Left colon (tissue), 2 donors: ENCODE measurements at places on chromosomes 2 and 18. TPM values are rescaled to one million over a fixed set of nuclear protein-coding genes. Genes with fewer than 3 reads are reported as not detected.

The CPO gene
- not detected for total RNA-seq

The RAPGEF4 gene
- 1.2 TPM for total RNA-seq

The RAB17 gene
- 59.2 TPM for total RNA-seq

The HNRNPLL gene
- 43.3 TPM for total RNA-seq

The TWIST2 gene
- 4.2 TPM for total RNA-seq

The CCDC121 gene
- total RNA-seq = 2.5 TPM

The SAG gene
- total RNA-seq = not detected

The EMX1 gene
- total RNA-seq = 1.5 TPM

The BCS1L gene
- 30.2 TPM for total RNA-seq

GRCh38 chr2:148546270-148546669 is 98.3 kb upstream of the EPC2 start:
- DNase-seq = no peak

DNA sequence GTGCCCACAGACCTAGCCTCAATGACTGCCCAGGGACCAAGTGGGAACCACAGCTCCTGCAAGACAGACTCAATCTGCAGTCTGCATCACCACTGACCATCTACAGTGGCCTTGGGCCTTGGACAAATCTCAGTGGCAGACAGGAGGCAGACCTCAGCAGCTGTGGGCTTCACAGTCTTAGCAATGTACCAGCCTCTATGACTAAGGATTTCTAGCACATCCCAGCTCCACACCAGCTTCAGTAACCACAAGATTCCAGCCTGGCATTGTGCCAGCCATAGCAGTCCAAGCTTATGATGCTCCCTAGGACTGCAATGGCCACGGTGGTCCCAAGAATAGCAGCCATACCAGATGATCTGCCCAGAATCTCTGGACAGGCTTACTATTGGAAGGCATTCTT is 19.6 kb upstream of the WDR75 start:
- DNase-seq = no peak

DNA sequence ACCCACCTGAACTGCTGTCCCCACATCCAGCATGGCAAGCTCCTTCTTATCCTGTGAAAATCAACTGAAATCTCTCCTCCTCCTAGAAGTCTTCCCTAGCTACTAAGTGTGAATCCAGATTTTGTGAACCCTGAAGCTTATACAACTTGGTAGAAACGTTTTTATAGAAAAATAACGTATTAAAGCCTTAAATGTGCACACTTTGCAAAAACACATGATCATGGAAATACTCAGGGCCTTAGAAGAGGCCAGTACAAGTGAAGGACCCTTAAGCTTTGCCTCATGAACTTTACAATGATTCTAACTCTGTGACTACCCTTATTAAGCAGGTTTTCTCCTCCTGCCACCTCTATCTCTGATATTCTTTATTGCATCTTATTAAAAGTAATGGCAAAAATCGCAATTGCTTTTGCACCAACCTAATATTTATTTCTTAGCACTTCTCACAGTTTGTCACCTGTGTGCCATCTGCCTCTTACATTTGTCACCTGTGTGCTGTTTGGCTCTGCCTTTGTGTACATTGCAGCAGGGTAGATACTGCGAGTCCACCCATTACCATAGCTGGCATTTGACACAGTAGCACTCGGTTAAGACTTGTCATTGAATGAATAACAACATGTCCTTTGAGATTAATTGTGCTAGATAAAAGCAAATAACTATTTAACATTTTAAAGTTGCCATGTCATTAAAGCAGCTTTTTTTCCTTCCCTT is 42.2 kb downstream of the FRZB start:
- peak; percentile 26 for DNase-seq

- DNase-seq = no peak
Observed at GRCh38 chr2:237500681-237501424, 13.8 kb downstream of the MLPH start.

GRCh38 chr18:42092848-42093247 is 137.8 kb downstream of the PIK3C3 start:
- no peak for DNase-seq

GRCh38 chr18:43130716-43131260 is 15.3 kb upstream of the RIT2 start:
- no peak for DNase-seq

DNA sequence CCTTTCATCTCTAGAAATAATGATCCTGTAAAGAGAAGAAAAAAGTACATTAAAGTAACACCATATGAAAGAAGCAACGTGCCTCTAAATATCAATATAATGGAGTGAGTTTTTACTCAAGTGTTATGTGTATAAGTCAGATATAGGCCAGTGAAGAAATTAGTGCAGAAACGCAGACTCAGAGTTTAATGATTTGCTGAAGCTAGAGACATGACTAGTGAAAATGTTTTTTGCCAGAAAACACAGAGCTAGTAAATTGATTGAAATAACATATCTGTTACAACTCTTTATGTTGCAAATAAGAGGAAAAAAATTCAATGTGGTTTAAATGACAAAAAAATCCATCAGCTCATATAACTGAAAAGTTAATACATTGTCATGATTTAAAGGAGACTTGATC is 217.2 kb upstream of the NXPH2 start:
- DNase-seq = no peak

GRCh38 chr18:23189099-23189498 is 53.8 kb downstream of the CABLES1 start:
- DNase-seq = no peak

DNA sequence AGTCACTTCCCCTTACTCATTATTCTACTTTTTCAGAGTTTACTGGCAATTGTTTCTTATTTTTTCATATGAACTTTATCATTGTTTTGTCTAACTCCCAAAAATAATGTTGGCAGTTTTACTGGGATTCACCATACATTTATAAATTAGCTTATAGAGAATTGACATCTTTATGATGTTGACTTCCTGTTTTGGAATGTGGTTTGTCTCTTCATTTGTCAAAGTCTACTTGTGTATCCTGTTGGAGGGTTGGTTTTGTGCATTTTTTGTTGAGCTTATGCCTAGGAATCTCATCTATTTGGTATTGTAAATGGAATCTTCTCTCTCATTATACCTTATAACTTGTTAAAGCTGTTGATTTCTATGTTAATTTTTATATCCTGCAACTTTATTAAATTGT is 16.4 kb downstream of the EPC2 start:
- no peak for DNase-seq

GRCh38 chr2:190528521-190529001 is 6.0 kb downstream of the NEMP2 start:
- DNase-seq = no peak

- no peak for DNase-seq
Observed at GRCh38 chr2:50952596-50952995, 79.3 kb downstream of the NRXN1 start.

GRCh38 chr2:206084439-206084869 is 1.5 kb downstream of the INO80D start:
- peak; percentile 61 for DNase-seq

DNA sequence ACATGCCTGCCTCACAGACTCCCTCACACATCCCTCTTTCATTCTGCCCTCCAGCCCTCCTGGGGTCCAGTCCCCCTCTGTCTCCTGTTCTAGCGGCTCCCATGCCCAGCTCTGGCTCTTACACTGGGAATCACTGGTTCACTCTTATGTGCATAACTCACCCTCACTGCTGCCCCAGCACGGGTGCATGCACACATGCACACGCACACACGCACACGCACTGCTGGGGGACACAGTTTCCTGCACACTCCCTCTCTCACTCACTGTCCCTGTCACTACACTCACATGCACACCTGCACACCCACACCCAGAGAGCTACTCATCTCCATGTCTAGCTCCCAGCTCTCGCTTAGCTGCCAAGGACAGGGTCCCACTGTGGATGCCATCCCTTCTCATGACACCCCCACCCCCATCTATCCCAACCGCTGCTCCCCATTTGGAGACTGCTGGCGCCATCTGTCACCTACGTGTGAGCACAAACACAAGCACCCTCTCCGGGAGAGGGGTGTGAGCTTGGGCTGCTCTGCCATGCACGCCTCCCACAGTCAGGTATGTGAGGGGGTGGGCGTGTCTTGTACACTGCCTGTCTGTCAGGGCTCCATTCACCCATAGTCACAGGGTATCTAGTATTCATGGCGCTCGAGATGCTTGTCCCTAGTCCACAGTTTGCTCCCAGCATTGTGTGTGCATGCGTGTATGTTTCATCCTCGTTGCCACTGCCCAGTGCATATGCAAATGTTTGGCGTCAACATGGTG is 1.8 kb downstream of the ASIC4 start:
- no peak for DNase-seq

DNA sequence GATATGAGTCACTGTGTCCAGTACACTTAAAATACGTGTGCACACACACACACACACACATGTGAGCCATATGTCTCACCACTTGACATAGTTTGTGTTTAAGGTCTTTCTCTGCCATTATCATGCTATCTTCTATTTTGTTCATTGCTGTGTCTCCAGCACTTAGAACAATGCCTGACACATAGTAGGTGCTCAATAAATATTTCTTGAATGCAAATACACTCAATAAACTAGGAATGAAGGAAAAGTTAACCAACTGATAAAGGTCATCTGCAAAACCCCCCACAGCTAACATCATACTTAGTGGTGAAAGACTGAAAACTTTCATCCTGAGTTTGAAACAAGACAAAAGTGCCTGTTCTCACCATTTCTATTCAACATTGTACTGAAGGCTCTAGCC is 4.4 kb downstream of the MOCOS start:
- no peak for DNase-seq

DNA sequence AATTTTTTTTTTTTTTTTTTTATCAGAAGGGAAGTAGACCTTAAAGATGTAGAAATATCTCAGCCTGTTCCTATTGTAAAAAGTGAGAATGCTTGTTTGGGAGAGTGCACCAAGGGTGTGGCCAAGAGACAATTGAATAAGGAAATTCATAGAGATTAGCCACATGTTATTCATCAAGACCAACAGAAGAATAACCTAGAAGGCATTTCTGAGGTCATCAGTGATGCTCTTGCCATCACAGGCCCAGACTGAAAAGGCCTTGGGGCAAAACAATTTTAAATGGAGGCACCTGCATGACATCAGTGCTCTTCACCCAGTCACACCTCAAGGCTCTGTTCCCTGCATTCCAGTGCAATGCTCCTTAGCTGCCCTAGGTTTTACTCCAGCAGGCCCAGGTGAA is 2043.3 kb upstream of the PIK3C3 start:
- no peak for DNase-seq

DNA sequence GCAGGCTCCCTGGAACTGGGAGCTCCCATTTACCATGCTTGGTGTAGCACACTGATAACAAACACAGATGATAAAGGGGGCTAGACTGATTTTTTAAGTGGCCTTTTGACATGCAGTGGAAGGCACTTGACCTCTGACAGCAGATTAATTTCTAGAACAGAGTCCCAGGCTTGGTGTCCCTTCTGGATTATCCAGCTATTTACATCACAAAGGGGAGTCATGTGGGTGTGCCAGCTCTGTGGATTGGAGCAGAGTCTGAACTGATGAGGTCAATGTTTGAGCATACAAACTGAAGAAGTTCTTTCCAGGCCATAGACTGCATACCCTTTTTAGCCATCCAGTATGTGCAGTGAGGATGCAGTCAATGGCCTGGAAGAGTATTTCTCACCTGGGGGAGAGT is 31.5 kb upstream of the SIX2 start:
- DNase-seq = no peak

- no peak for DNase-seq
Observed at GRCh38 chr2:233476063-233476410, 90.5 kb downstream of the USP40 start.

DNA sequence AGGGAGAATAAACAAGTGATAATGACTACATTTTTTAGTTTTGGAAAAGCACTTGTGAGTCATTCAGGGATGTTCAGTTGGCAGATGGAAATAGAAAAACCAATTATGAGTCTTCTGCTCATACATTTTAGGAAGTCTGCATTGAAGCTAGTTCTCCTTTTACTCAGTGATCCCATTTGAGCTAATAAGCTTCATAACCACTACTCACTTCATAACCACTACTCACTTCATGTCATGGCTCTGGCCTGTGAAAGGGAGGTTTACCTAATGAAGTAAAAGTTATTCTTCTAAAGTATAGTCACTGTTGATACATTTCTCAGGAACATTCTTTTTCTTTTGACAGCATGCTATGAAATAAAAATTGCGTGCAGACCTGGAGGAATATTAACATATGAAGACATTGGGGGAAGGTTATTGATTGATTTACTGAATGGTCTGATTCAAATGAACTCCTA is 948.7 kb downstream of the TSN start:
- no peak for DNase-seq

GRCh38 chr2:116732322-116732721 is 1082.2 kb upstream of the DDX18 start:
- DNase-seq = no peak

DNA sequence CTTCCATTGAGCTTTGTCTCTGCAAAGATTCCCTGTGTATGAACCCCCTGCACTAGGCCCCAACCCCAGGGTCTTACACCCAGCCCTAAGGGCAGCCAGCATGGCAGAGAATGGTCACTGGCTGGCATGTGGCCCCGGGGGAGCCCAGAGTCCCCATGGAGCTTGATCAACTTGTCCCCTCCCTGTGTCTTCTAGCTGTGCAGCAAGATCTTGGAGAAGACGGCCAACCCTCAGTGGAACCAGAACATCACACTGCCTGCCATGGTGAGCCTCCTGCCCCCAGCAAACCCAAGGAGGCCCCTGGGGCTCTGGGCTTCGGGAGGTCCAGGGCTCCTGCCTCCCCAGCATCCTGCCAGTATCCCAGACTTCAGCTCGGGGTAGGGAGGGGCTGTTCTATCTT is 81.5 kb downstream of the DYSF start:
- no peak for DNase-seq
